ENCODE measurements at places on chromosomes 2 and 18.

DNA sequence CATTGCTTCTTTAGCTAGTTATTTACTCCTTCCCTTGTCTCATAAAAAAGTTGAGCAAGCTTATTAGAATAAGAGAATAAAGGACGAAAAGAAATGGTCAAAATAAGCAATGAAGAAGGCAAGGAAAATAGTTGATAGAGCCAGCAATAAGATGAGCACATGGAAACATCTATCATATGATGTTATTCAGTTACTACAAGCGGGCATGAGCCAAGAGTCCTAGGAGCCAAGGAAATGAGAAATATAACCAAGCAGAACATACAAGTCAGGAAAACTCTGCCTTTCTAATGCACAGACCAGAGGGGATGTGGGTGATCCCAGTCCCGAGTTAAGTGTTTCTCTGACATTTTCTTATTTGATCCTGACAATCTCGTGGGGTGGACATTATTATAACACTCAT is 33.9 kb downstream of the INO80C start:
- DNase-seq, result no peak

DNA sequence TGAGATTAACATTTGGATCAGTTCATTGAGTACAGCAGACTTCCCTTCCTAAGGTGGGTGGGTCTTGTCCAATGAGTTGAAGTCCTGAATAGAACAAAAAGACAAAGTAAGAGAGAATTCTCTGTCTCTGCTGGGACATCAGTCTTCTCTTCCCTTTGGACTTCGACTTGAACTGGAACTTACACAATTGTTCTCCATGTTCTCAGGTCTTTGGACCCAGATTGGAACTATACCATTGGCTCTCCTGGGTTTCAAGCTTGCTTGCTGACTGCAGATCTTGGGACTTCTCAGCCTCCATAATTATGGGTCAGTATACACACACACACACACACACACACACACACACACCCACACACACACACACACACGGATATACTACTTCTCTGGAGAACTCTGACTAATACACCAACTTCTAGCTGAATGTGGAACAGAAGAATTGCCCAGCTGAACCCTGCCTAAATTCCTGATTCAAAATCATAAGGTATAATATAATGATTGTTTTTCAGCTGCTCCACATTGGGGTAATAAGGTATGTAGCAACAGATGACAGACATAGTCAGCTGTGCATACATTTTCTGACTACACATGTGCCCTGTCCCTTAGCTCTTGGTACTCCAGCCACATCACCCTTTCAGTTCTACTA is 214.0 kb downstream of the TGIF1 start:
- no peak for DNase-seq

GRCh38 chr2:221569425-221569845 is 2.7 kb downstream of the EPHA4 start:
- no peak for DNase-seq

DNA sequence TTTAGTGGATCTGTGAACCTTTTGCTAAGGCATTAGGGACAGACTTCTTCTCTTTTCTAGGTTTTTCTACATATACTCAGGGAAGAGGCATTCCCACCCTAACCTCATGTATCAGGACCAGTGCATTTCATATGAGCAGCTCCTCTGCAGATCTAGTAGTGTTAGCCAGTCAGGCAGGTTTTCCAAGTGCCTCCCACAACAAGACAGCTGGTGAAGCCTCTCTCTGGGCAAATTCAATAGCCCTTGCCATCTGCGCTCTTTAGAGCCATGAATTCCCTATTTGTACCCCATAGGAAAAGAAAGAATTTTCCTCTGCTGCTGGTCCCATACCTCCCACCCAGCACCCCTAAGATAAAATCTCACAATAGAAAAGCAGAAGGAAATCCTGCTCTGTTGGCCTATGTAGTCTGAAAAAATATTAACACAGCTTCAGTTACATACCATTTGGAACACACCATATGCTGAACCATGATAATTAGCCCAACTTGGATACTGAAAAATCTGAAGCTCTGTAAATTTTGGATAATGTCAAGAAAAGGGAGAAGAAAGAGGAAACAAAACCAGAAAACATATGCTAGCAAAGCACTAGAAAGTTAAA is 1354.6 kb upstream of the NRXN1 start:
- DNase-seq, result no peak

DNA sequence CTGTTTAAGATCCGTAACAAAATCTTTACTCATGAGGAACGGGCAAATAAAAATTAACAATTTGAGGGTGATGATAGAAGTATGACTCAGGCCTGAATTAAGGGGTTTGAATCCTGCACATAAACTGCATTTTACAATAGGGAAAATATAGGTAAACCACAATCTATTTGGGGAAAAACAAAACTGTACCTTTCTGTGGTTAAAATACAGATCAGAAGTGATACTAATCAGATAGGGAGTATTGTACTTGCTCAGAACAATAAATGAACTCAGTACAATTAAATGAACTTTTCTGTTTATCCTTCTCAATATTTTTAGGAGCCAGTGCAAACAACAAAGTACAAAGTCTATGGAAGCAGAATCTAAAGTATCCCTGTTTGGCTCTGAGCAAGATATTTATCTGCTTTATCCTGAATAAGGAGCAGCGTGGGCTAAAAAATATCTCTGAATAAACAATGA is 287.3 kb downstream of the ZNF385B start:
- no peak for DNase-seq

DNA sequence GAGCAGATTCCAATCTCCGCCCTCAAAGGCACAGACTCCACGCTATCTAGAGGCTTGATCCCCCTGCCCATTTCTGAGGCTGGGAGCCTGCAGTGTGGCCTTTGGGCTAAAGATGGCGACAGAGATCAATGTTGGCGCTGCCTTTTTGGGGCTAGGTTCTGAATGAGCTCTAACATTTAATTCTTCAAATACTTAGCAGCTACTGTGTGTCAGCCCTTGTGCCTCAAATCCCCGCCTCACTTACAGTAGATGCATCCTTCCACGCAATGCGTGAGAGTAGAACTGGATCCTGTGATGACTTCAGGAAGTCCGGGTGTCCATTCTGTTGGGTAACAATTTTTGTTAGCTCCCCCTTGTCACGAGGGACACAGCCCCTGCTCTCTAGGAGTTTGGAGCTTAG is 12.4 kb downstream of the IL1F10 start:
- DNase-seq, result peak; percentile 31

DNA sequence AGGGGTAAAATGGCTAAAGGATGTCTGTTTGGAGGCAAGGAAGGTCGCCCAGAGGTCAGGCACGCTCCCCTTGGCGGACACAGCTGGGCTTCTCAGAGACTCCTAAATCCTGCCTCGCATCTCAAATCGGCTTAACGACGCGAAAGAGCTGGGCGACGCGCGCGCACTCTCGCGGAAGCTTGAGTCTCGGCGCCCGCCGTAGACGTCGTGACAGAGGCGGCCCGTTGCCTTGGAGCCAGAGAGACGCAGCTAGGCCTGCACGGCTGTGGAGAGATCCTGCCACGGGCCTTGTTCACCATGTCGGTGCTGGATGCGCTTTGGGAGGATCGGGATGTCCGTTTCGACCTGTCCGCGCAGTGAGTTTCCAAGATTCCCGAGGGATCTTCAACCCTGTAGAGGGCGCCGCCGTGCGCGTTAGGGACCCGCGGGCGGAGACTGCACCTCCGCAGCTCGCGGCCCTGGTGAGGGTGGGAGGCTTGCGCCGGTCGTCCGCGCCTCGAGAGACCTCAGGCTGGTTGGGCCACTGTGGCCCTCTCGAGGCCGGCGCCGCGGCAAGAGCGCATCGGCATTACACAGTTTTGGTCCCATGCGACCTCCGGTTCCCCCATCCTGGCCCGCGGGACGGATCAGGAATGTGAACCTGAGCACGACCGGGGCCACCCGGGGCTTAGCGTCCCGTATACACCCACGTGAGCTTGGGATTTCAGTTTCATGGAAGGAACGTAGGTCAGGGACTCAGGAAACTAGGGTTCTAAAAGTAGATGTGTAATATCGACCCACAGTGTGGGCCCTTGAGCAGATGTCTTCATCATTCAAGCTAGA is at the start of gene BBS5:
TSS of gene BBS5 (plus strand) at position 238 of the 822 bp plus-strand sequence. CDS start at position 298, 60 bp downstream.
- DNase-seq, result peak; percentile 70

- DNase-seq, result no peak
Measured at GRCh38 chr2:119490106-119490505, 34.2 kb downstream of the SCTR start.

- no peak for DNase-seq
Measured at GRCh38 chr2:149104221-149104620, 65.7 kb downstream of the LYPD6B start.

DNA sequence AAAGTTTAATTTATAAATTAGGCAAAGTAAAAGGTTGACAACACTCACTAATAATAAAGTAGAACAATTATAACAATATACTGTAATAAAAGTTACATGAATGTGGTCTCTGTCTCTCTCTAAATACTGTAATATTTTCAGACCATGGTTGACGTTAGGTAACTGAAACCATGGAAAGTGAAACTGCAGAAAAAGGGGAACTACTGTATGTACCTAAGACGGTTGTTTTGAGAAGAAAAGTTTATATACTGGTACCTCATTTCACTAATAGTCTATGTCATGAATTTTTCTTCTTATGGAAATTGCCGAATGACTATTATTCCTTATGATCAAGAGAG is 166.7 kb upstream of the ZNF521 start:
- no peak for DNase-seq

DNA sequence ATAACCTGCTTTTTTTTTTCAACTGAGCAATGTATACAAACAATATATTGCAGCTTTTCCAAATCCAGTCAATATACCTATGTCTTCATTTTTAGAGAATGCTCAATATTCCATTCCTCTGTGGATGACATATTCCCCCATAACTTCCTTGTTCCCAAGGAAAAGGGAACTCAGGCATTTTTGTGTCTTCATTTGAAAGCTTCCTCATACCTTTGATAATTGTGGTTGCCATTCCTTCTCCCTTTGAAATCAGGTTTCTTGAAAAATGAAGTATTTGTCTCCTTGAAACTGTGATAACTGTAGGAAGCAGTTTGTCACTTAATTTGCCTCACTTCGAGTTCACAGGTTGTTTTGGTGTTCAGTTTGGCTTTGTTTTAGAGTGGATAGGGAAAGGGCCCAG is 13.5 kb downstream of the ELAC1 start:
- DNase-seq, result no peak

Data from CD4-positive, alpha-beta T cell treated with Interleukin-15 for 4 hours (primary cell).